ENCODE measurements at places on chromosomes 2 and 18. TPM values are rescaled to one million over a fixed set of nuclear protein-coding genes. Genes with fewer than 3 reads are reported as not detected.

The PDCL3 gene
- total RNA-seq = 45.6 TPM

The C2orf78 gene
- total RNA-seq = not detected

The RAB31 gene
- 0.51 TPM for total RNA-seq

The HOXD9 gene
- not detected for total RNA-seq

The VWC2L gene
- total RNA-seq = not detected

The UPP2 gene
- not detected for total RNA-seq

The C1QL2 gene
- total RNA-seq = not detected

The CNTNAP5 gene
- not detected for total RNA-seq

Data from activated CD8-positive, alpha-beta memory T cell treated with anti-CD3 and anti-CD28 coated beads for 36 hours (primary cell).